ENCODE measurements at places on chromosomes 1 and 21.

DNA sequence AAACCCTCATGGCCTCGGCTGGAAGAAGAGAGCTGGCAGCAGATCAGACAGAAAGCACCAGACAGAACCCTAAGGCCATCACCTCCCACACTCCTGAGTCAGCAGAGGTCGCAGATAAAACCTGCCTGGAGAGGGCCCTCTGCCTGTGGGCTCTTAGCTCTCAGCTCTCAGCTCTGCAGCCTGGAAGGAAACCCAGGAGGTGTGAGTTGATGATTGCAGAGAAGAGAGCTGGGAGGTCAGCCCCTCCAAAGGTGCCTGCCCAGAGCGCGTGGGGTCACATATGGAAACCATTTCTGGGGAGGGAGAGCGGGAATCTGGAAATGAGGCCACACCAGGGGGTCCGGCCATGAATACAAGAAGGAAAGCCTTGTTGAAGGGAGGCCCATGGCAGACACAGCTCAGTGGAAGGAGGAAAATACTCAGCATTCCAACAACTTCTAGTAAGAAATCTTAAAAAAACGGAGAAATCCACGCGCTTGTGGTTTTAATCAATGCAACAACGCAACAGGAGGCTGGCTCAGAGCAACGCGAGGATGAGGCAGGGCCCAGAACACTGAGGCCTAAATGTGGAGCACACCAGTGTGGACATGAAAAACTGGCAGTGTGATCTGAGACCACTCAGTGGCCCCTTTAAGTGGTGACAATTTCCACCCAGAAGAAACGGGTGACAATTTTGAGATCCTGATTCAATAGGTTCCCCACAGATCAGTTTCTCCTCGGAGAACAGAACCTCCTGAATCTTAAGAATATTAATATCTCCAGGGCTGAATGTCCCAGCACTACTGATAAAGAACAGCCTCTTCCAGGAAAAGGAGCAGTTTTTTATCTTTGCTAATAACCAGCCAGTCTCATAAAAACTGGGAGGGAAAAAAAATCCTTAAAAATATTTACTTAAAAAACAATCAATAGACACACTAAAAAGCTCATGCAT lies 45.7 kb downstream of the PSMG1 start:
- DNase-seq, result no peak

GRCh38 chr1:2495546-2495945 lies 19.5 kb downstream of the PLCH2 start:
- no peak for DNase-seq

- no peak for DNase-seq
These were observed 1.9 kb downstream of the KRTAP10-5 start for GRCh38 chr21:44578371-44579055.

DNA sequence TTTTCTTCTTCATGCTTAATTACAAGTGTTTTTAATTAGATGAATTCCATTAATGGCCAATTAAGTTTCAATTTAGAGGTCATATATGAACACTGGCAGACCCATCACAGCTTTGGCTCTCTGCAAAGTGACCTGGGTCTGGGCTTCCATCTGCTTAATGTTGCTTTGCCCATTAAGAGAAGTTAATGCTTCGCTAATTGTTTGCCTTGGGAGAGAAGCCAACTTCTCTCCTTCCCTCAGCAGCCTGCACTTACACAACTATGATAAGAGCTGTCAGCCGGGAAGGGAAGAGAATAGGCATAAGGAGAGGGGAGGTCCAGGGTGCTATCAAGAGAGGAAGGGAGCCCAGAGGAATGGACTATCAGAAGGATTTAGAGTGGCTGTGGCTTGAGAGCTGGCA lies 29.0 kb upstream of the CCDC190 start:
- no peak for DNase-seq

DNA sequence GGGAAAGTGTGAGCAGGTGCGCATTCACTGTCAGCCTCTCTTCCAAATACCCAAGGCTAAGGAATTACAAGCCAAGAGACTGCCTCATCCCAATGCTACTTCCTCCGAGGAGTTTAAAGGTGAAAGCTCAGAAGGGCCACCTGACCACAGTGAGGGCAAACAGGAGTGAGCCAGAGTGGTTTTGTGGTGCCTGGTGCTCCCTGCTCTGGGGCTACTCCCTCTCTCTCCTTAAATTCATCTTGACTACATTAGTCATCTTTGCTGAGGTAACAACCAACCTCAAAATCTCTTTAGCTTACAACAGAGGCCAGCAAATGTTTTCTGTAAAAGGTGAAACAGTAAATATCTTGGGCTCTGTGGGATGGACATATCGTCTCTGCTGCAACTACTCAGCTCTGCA lies 14.2 kb upstream of the ZBTB8A start:
- DNase-seq, result no peak

- DNase-seq, result no peak
These were observed 1187.7 kb upstream of the ADGRL4 start for GRCh38 chr1:80194221-80194620.

GRCh38 chr1:5947978-5948680 lies 44.1 kb downstream of the NPHP4 start:
- no peak for DNase-seq

DNA sequence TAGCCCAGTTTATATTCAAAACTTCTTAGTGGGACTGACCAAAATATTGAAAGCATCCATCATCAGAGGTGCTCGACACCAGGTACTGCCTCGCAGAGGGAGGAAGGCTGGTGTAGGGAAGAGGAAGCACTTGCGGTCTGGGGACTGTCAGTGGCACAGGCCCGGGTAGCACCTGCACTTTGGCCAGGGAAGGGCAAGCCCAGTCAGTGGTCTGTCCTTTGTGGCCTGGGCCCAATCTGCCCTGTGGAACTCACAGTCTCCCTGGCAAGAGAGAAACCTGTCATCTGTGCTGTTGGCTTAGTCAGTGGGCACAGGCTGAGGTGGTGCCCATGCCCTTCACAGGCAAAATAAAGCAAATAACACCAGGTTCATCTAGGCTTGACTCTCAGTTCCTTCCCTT lies 77.4 kb downstream of the SYT6 start:
- no peak for DNase-seq

- no peak for DNase-seq
These were observed 36.5 kb downstream of the SYF2 start for GRCh38 chr1:25195835-25196234.

DNA sequence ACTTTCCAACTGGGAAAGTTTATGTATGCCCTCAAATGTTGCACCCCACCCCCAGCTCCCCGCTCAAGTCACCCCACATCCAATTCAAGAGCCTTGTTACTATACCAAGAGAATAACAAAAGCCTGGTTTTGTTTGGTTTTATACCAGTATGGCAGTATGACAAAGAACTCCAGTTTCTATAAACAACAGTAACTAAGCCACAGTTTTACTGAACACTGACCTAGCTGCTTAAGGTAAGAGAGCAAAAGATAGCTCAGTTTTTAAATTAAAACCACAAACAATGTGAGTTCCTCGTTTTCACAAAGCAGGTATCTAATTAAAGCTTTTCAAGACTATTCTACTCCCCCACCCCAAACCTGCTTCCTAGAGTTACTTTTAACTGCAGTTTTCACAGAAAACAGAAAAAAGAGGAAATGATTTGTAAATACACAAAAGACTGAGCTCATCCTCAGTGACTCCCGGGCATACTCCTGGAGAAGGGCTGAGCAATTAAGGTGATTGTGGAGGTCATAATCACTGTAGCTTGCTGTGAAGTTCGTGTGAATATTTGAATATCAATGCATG lies 59.3 kb upstream of the LHX8 start:
- no peak for DNase-seq

DNA sequence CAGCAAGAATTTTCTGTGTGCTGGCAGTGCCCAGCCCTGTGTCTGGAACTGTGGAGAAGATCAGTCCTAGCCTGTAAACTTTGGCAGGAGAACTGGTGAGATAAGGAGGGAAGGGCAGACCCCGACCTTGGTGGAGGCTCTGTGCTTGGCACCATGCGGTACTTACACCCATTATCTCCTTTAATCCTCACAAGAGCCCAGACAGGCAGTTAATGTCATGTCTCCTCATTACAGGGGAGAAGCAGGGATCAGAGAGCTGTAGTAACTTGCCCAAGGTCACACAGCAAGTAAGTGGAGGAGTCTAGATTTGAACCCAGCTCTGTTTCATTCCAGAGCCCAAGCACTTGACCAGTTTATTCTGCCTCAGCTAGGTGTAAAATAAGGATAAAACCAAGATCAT lies 13.9 kb upstream of the POU3F1 start:
- no peak for DNase-seq

GRCh38 chr1:228969953-228970800 lies 234.9 kb downstream of the RHOU start:
- DNase-seq, result no peak

DNA sequence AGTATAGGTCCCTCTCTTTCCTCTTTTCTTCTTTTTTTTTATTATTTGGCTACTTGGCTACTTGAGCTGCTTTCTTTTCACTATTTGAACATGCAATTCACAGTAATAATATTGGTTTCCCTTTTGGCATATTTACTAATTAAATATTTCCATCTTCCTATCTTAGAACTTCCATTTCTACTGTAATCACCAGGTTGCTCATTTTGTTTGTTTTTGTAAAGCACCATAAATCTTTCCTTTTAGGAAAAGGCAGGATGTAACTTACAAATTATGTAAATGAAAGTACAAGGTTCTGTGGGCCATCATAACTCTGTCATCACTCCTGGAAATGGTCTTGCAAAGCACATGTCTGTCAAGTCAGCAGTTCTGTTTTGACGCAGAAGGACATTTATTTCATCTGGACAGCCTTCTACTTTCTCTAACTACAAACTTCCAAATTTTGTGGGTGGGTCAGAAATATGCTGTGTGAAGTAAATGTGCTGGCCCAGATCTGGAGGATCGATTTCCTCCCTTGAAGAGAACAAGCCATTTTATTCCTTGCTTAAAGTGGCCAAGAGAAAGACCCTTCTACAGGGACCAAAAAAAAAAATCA lies 71.7 kb upstream of the TNFSF18 start:
- DNase-seq, result no peak

DNA sequence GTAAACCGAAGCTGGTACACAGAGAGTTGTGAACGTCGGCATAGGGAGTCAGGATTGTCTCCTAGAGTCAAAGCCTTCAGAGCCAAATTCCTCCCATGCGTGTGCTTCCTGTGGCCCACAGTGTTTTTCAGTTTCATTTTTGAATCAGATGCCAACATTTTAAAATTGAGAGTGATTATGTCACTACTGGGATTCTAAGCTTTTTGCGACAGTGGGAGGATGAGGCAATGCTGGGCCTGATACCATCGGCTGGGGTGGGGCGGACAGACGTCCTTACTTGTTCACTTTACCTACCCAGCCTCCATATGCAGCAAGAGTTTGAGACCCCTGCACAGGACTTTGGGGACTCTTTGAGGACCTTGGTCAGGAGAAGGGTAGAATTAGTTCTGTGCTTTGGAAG lies 1.3 kb upstream of the KLHDC7A start:
- DNase-seq, result no peak

DNA sequence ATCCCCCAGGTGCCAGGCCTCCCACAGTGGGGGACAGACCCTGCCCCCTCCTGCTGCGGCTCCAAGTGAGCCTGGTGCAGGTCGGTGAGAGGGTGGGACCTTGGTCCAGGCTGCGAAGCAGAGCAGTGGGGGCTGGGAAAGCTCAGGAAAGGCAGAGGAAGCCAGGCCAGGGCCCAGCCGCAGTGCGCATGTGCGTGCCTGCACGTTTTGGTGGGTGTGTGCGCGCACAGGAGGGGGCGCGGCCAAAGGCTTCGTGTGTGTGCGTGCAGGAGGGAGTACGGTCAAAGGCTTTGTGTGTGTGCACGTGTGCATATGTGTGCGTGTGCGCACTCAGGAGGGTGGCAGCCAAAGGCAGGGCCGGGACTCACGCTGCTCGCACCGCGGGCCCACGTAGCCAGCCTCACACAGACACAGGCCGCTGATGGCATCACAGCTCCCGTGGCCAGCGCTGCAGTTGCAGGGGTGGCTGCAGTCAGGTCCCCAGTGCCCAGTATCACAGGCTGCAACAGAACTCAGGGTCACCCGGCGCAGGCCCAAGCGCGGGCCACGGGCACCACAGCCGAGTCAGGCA lies 45.9 kb downstream of the ARHGEF16 start:
- DNase-seq, result no peak

DNA sequence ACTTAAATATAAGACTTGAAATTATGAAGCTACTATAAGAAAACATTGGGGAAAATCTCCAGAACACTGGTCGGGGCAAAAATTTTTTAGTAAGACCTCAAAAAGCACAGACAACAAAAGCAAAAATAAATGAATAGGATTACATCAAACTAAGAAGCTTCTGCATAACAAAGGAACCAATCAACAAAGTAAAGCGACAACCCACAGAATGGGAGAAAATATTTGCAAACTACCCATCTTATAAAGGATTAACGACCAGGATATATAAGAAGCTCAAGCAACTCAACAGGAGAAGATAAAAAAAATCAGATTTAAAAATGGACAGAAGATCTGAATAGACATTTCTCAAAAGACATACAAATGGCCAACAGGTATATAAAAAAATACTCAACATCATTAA lies 19.1 kb downstream of the UCHL5 start:
- no peak for DNase-seq

GRCh38 chr1:201713086-201713810 lies 115.7 kb upstream of the IPO9 start:
- no peak for DNase-seq

- DNase-seq, result no peak
These were observed 52.3 kb downstream of the ITPKB start for GRCh38 chr1:226686440-226687425.

DNA sequence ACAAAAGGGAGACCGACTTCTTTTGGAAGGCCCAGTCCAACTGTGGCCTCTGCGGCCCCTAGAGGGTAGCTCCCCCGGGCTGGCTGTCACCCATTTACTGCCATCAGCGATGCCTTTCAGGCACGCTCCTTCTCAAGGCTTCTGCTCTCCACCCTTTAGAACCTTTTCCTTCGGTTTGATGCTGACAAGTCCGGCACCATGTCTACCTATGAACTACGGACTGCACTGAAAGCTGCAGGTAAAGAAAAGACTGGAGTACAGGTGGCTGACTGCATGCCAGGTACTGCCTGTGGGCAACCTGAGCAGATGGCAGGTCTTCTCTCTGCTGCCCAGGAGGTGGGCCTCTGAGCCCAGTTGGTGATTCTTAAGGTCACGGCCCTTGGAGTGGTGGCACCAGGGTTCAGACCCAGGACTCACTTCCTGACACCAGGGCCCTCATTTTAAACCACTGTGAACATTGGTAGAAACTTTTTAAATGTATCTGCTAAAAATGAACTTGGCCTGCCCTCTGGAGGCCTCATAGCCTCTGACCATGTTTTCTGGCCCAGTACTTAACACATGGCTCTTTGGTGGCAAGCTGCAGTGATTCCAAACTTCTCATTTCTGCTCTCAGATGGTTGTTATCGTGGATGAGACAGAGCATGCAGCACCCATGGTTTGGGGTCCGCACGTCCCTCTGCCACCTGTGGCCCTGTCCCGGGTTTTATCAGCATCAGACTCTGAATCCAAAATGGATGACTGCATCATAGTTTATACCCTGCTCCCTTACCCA lies 45.7 kb downstream of the CAPN9 start:
- no peak for DNase-seq

DNA sequence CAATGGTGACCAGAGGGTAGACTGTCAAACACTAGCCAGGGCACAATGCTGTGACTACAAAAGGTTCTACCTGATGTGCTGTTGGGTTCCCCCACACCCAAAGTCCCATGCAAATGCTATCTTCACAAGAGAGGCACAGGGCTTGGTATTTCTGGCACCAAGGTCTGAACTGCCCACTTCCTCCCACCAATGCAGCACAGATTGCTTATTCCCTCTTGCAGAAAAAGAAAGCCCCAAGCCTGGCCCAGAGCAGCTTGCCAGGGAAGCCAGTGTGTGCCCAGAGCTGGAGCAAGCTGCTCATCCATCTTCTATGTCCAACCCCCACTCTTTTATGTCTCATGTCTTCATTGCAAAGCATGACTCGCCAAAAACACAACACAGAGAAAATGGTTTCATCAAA lies 149.4 kb upstream of the CAMK1G start:
- DNase-seq, result no peak

All from activated CD4-positive, alpha-beta T cell treated with anti-CD3 and anti-CD28 coated beads, Interleukin-2, Interleukin-6, amounts not matched to agents 100 ng/mL and 50 ng/mL, durations not matched to agents 16 hours and 8 hours (primary cell).